ENCODE measurements at places on chromosomes 3 and 15. TPM values are rescaled to one million over a fixed set of nuclear protein-coding genes. Genes with fewer than 3 reads are reported as not detected.

The AMOTL2 gene
- total RNA-seq: 162 TPM

The ALDH1L1 gene
- not detected for total RNA-seq

The GABRA5 gene
- total RNA-seq: 8.3 TPM

The OSBPL10 gene
- total RNA-seq: 9.5 TPM

The SERPINI1 gene
- total RNA-seq: 1.1 TPM

The CLDN1 gene
- total RNA-seq: 4.7 TPM

The TERC gene
- total RNA-seq: 57.0 TPM

The PLA2G4D gene
- not detected for total RNA-seq

The ITPKA gene
- 1.4 TPM for total RNA-seq

DNA sequence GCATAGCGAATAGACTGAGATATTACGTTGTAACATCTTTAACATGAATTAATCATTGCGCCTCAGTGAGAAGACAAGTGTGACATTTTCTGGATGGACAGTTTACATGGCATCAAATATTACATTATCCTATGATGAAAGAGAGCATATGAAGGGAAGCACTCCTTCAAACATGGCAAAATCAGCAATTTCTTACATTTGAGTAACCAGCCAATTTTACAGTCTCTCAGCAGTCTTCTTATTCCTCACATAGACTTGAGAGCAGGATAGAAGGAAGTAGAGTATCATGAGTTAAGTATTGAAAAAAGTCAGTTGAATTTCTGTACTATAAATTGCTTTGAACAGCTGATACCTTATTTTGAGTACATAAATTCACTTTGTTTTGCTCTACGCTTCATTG lies 38.9 kb downstream of the FANCI start:
- no peak for DNase-seq

DNA sequence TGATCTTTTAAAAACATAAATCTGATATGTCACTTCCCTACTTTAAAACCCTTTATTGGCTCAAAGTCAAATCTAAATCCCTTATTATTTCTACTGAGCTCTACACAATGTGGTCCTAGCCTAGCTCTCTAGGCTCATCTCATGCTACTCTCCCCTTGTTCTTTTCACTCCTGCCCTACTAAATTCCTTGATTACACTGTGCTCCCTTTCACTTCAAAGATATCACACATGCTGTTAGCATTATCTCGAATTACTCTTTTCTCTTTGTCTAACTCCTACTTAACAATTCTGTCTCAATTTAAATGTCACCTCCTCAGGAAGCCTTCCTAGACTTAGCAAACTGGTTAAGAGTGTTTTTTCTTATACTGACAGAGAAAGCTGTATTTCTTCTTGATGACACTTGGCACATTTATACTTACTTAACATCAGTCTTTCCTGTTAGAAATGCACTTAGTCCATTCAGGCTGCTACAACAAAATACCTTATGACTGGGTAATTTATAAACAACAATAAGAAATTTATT lies 102.0 kb downstream of the SCAPER start:
- DNase-seq: no peak

DNA sequence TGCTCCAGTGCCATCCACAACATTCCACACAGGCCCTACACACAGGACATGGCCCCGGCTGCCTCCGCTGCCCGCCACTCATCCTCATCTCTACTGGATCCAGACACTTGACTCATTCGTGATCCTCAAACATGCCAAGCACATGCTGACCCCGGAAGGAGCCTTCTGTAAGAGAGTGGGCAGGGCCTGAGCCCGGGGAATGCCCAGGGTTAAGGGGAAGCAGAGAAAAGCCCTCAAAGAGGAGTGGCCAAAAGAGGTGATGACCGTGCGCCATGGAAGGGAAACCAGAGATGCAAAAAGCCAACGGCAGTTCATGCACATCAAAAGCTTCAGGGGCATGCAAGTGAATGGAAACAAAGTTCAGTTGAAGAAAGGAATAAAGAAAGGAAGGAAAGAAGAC lies 46.1 kb downstream of the RFTN1 start:
- DNase-seq: no peak

DNA sequence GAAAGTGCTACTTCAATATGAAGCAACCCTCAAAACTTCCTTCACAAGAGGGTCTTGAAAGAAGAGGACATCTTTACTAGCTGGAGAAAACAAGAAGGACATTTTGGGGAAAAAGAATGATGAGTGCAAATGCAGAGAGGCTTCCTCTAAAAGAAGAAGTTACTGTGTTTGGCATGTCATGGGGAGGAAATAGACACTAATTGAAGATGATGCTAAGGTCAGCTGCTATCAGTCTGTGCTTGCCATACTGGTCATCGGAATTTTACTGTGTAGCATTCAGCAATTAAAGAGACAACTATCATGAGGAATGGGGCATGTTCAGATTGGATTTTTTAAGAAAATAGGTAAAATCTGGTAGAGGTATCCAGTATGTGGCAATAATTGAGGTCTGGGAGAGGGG lies 60.0 kb downstream of the THRB start:
- no peak for DNase-seq

DNA sequence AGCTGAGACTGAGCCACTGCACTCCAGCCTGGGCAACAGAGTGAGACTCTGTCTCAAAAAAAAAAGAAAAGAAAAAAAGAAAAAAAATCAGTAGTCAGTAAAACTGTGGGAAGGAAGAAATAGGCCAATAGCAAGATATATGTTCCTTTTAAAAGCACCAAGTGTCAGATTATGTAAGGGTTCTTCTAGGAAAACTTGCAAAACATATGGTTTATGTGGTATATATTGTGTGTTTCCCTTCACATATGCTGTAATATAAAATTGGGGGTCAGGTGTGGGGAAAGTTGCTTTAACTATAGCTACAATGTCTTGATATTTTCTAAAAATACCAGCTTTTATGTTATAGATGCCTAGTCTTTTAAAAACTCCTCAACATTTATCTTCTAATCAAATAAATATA lies 64.6 kb downstream of the ESYT3 start:
- no peak for DNase-seq

- no peak for DNase-seq
Measured at GRCh38 chr3:52085681-52086282, 29.4 kb upstream of the DUSP7 start.

- peak; percentile 65 for DNase-seq
Measured at GRCh38 chr3:171375666-171376595, 84.3 kb downstream of the TNIK start.

GRCh38 chr15:68441045-68441743 lies 9.2 kb upstream of the ITGA11 start:
- peak; percentile 34 for DNase-seq

DNA sequence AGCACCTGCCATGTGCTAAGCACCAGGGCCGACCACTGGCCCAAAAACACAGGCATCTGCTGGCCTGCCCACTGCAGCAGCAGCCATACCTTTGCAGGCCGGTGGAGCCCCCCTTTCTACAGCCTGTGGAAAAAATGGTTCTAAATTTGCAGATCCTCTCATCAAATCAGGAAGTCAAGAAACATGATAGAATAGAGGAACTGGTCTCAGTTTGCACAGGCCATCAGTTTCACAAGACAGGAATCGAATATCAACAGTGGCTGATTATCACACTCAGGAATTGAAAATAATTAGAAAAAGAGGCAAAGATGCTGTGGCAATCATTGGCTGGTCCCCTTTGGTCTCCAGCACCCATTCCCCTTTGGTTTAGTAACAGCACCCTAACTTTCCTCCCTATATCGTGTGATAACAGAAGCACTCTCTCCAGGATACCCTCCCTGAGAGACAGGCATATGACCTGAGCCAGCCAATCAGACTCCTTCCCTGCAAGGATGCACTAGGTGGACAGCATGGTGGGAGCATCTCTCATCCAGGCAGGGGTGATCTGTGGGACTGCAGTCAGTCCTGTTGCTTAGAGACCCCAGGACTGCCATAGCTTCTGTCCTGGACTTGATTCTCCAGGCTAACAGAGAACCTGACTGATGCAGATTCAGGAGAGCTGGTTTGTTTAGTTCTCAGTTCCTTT lies 3.5 kb upstream of the PAK6 start:
- no peak for DNase-seq

DNA sequence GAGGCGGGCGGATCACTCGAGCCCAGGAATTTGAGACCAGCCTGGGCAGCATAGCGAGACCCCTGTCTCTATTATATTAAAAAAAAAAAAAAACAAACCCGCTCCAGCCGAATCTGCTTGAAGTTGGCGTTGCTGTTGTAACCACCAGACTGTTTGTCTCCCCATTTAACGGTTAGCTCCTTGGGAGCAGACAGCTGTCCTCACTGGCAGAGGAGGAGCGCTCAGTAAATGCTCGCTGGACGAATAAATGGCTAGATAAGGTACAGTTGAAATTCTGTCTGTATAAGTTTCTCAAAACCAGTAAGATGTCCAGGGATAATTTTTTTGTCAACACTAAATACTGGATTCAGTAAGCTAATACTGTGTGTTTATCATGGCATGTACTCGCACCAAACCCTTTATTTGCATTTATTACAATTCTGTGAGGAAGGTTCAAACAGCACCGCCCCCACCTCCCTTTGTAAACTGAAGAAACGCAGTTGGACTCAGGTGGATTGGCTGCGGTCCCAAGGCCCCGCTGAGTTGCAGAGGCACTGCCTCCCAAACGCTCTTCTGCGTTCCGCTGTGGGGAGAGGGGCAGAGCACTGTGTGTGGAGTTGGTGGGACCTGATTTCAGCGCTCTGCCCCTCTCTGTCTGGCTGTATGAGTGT lies 1.1 kb downstream of the RCCD1 start:
- DNase-seq: no peak

- no peak for DNase-seq
Measured at GRCh38 chr15:56244811-56245576, 1.3 kb upstream of the RFX7 start.

GRCh38 chr3:57927916-57928315 lies 80.3 kb upstream of the FLNB start:
- DNase-seq: peak; percentile 52

DNA sequence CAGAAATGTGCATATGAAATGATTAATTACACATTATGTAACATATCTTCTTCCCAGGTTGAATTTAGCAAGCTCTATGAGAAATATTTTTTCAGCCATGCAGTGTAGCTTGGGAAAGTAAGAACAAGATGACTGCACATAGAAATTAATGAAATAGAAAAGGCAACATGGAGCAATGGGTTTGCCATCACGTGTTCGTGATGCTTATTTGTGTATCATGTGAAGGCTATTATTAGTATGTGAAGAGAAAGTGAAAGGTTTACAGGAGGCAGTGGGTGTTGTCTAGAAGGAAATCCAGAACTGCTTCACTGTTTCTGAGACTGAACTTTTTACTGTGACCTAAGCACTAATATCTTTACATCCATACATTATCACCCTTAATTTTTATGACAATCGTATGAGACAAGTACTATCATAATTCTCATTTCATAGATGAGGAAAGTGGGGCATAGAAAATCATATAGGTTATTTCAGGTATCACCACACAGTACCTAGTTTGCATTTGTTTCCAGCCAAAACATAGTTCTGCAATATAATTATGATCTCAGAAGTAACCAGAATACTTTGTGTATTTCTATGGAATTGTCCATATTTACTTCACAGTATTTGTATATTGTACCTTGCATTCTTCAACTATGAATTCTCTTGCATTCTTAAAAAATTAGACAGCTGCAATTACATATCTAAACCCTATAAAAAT lies 14.9 kb downstream of the SERPINI1 start:
- no peak for DNase-seq

GRCh38 chr3:152491922-152492321 lies 223.2 kb downstream of the MBNL1 start:
- no peak for DNase-seq

DNA sequence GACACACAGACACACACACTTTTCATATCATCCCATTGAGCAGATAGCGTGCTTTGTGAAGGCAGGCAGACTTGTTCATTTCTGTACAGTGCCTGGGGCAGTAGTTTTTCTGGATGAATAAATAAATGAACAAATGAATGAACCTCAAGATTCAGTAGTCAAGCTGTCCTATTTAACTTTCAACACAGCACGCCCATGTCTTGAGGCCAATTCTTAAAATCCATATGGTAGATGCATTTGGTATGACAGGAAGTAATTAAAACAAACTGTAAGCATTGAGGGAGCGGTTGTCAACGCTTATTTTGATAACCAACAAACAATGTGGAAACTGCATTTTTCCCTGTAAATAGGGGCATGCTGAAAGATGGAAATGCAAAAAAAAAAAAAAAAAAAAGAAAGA lies 80.0 kb upstream of the BNC1 start:
- no peak for DNase-seq

DNA sequence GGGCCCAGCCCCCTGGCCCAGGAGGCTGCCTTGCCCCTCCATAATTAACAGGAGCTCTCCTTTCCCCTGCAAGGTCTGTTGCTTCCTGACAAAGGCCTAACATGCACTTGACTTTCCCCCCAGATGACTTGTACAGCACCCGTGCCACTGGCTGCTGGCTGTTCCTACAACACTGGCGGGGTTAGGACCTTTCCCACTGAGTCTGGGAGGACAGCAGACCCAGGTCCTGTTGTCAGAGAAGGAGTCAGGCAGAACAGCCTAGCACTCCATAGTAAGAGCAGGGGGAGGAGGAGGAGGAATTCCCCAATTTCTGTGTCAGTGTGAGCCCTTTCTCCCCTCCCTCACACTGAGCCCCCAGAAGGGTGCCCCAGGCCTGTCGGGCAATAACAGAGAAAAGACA lies 99.2 kb downstream of the CORO2B start:
- DNase-seq: no peak

DNA sequence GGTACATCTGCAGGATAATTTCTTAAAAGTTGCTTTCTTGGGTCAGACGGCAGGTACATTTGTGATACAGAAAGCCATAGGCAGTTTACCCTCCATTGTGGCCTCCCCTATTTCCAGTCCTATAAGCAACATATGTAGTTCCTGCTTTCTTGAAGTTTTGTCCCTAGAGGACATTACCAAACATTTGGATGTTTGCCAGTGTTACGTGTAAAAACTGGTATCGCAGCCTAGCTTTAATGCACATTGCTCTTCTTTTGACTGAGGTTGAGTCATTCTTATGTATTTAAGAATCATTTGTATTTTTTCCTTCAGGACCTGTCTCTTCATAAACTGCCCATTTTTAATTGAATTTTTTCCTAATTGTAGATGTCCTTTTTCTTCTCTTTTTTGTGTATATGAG lies 114.3 kb downstream of the DIPK2A start:
- peak; percentile 32 for DNase-seq

DNA sequence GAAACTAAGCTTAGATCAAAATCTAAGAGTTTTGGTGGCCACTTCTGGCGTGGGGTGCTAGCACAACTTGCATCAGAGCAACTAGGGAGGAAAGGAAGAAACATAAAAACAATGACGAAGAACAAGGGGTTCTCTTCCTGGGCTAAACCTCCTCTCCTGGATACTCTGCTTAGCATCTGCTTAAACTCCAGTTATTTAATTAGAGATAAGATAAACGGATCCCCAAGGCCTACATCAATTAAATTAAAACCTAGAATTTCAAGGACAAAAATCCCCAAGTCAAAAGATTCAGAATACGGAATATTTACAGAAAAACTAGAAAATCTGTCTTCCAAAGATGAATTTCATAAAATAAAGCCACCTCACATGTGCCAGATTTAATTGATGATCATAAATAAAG lies 281.9 kb downstream of the SHOX2 start:
- DNase-seq: no peak

Measured in IMR-90 (cell line).